CD4-positive, alpha-beta T cell treated with Interleukin-1 beta for 1 hour (primary cell): ENCODE measurements at places on chromosomes 2 and 18.

DNA sequence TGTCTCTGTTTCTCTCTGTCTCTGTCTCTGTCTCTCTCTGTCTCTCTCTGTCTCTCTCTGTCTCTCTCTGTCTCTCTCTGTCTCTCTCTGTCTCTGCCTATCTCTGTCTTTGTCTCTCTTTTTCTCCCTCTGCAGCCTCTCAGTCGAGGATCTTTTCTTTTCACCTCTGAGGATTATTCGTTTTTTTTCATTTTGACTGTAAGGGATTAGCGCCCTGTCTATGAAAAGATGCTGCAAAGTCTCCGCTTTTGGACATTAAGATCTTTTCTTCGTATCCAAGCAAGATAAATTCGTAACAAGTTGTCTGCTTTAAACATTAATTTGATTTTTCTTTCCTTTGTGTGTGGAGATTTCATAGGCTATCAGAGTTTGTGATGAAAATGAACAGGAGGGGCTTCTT lies 191.2 kb upstream of the TPO start:
- no peak for DNase-seq

- DNase-seq, result no peak
Observed at GRCh38 chr18:32851936-32852335, 79.1 kb upstream of the KLHL14 start.

DNA sequence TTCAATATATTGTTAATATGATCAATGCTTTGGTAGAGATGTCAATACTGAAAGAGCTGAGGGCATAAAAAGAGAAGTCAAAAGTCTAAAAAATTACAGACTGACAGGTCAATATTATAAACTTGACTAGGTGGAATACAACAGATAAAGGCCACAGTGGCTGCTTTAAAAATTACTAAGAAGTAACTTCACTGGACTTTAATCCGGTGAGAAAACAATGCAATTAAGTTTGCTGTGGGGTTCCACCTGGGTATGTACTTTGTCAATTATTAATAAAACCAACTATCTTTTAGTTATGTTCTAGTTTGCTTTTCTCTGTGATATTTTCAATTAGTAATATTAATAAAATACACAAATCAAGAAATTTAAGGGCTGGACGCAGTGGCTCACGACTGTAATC lies 44.7 kb downstream of the RAPH1 start:
- no peak for DNase-seq

DNA sequence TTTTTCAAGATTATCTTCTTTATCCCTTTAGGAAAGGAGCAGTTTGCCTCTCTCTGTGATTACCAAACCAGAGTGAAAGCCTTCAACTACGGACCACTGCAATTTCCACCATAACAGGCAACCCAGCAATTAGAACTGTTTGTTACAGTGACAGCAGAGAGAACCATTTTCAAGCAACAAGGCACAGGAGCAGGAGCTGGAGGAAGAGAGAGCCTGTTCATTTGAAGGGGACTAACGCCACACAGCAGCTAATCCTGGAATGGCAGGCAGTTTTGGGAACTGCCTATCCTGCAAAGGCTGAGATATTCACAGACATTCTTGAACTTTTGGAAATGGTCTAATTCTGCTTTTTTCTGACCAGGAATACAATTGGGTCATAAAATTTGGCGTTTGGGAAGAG lies 1541.9 kb upstream of the PIK3C3 start:
- no peak for DNase-seq

DNA sequence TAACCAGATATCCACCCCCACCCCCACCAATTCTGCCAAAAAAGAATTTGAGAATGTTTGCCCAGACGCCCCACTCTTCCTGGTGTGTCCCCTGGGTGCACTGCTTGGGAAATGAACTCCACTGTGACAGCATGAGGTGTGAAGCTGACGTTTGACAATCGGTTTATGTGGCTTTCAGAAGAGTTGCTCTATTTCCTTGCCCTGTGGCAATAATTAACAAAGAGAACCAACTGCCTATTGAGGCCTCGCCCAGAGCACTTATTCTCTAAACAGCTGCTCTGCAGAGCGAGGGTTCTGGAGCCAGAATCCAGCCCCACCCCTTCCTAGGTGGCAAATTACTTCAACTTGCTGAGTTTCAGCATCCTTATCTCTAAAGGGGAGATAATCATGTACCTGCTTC lies 115.8 kb upstream of the SIX3 start:
- DNase-seq, result no peak

DNA sequence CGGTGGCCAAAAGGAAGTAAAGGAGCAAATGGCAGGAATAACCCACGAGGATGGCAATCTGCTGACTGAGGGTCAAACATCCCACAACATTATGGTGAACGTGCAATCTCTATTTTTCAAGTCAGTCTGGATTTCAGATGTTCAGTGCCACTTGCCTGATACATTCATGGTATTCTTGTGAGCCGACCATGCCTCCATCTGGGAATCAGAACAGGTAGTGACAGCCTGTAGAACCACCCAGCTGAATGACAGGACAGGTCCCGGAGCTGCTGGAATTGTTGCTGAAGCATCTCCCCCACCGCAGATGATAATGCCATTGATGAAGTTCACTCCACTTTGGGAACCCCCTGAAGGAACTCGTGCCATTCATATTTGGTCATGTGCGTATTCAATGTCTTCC lies 123.2 kb downstream of the CAPN13 start:
- no peak for DNase-seq

- peak; percentile 27 for DNase-seq
Observed at GRCh38 chr2:36356990-36357846, 1.6 kb downstream of the CRIM1 start.

- DNase-seq, result no peak
Observed at GRCh38 chr2:191612496-191612895, 65.4 kb upstream of the NABP1 start.

- DNase-seq, result no peak
Observed at GRCh38 chr2:108267101-108267500, 21.6 kb upstream of the SULT1C2 start.

DNA sequence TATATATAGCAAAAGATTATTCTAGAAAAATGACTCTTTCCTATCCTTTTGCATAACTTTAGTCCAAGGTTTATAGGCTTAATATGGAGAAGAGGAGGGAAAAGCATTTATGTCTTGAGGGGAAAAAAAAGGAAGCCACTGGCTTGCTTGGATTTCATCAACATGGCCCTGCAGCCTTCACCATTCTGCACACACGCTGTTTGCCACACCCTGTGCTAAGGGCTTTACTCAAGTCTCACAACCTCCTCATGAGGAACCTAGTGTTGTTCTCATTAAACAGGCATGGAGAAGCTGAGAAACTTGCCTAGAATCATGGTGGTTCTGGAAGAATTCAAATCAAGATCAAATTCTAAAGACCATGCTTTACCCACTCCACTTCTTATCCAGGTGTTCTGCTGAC lies 117.3 kb upstream of the TTC39C start:
- DNase-seq, result no peak

- no peak for DNase-seq
Observed at GRCh38 chr2:2244508-2244907, 86.6 kb downstream of the MYT1L start.

- DNase-seq, result no peak
Observed at GRCh38 chr2:17581831-17582230, 41.3 kb downstream of the VSNL1 start.

DNA sequence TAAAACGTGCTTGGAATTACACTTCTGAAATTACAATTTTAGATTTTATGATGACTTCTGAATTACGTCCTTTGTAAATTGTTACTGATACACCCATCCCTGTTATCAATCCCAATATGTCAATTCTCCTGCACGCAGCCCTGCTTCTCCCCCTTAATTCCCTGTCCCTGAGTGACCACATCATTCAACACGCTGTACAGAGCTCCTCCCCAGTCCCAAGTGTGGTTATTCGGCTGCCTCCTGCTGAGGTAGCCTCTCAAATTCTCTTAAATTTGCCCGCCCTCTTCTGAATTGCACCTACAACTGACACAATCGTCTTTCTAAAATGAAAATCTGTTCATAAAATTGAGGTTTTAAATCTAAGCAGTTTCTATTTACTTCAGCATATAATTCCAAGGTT lies 10.1 kb downstream of the SERPINB8 start:
- DNase-seq, result no peak

DNA sequence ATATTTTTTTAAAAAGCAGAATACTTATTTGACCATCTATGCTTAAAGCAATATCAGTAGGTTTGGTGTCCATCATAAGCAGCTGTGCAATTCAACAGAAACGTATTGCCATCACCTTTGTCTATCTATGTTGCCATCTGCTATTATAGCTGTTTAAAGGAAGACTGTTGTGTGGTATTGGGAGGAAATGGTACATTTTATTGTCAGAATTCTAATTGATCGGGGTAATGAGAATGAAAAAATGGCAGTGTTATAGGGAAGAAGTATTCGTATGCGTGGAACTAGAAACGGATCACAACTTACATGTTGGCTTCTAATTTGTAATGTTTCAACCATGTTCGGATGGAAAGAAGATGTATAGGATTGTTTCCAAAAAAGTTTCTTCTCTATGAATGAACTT lies 90.3 kb upstream of the RANBP2 start:
- no peak for DNase-seq

DNA sequence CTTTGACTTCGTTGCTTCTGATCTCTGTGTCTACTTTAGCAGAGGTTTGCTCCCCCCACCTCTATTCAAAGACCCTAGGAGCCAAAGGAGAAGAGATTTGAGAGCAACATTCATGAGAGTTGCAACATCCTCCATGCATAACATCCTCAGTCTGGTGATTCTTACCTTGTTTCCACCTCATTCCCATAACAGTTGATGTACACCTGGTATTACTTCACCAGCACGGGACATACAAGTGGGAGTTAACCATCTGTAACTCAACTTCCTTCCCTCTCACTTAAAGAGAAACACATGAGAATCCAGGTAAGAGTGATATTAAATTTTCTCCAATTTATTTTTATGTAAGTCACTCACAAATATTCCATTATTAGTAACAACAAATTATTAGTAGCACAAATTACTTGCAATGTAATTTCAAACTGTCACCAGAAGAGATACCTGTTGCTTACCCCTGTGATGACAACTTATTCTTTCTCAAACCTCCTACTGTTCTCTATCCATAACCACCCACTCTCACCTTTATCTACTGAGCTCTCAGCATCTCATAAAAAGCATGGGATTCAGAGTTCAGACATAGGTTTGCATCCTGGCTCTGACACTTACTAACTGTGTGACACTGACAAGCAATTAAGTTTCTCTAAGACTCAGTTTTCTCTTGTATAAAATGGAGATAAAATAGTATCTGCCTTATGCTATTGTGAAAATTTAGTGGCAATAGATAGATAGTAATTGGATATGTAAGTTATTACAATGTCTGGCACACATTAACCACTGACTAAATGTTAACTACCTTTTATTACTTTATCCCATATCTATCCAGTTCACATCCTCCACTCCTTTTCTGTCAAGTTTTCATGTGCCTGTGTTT lies 184.6 kb upstream of the SRD5A2 start:
- no peak for DNase-seq

DNA sequence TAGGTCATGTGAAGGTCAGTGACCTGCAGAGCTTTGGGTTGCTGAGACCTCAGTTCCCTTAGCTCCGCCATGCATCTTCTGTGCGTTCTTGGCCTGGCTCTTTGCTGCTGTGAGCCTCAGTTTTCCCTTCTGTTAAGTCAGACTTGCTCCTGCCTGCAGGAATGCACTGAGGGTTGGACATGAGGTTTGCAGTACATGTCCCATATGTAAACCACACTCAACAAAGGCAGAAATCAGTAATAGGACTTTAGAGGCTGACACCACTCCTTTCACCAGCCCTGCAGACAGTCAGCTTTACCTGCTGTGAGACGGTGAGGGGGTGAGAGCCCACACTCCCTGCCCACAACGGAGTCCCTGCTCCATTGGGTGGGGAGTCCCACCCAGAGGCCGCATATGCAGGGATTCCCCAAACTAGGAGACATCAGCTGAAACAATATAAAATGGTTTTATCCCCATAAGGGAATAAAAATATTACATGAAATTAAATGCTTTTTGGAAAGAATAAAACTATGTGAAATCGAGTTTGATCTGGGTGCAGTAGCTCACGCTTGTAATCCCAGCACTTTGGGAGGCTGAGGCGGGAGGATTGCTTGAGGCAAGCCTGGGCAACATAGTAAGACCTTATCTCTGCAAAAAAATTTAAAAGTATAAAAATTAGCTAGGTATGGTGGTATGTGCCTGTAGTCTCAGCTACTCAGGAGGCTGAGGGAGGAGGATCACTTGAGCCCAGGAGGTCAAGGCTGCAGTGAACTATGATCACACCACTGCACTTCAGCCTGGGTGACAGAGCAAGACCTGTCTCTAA lies 55.1 kb downstream of the MYO7B start:
- no peak for DNase-seq

- DNase-seq, result no peak
Observed at GRCh38 chr2:201733544-201733943, 35.1 kb upstream of the MPP4 start.

DNA sequence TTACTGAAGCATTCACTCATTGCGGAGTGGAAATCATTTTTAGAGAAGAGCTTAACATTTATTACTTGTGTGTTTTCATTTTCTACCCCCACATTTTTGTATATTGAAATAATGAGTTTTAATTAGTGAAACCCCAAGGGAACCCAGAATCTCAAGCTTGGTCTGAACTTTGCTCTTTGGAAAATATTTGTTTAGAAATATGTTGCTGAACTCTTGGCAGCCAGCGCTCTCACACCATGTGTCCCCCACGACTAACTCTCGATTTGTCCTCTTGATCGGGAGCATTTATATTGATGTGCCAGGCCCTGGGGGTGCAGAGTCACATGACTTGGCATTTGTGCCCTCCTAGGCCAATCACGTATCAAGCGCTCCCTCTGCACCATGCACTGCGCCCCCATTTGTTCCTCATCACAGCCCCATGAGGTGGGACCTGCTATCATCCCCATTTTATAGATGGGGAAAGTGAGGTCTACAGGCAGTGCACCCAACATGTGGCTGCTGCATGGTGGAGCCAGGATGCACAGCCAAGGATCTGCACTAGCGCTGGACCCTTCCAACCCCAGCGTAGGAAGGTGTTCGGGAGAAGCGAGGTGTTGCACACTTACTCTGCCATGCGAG lies 149.7 kb downstream of the NCK2 start:
- DNase-seq, result no peak

GRCh38 chr18:10182009-10182624 lies 268.3 kb downstream of the VAPA start:
- DNase-seq, result no peak

GRCh38 chr2:162123806-162124758 lies 28.0 kb downstream of the GCG start:
- DNase-seq, result peak; percentile 74
